NCI-H2081 (cell line): ENCODE measurements at places on chromosomes 7 and 10.

- DNase-seq, result no peak
Observed at GRCh38 chr7:131061158-131061557, 266.5 kb upstream of the MKLN1 start.

GRCh38 chr10:56181607-56182006 is 179.5 kb downstream of the ZWINT start:
- no peak for DNase-seq

DNA sequence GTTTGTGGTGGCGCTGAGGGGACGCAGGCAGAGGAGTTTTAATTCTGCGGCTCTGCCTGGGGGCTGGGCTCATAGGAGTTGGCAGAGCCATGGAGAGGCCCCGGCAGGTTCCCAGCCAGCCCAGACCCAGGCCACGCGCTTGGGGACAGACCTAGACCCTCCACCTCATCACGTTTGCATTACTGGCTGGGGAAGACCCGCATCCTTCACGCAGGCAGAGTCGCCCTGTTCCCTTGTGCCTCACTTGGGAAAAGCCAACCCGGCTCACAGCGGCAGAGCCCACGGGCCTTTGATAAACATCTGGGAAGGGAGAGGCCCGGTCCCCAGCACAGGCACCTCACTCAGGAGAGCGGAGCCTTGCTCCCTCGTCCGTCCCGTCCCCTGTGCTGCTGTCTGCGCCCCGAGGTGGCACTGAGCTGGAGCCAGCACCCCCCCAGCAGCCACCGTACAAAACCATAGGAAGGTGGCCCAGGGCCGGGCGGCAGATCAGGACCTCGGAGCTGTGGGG is 112.8 kb downstream of the CYTH3 start:
- DNase-seq, result no peak

DNA sequence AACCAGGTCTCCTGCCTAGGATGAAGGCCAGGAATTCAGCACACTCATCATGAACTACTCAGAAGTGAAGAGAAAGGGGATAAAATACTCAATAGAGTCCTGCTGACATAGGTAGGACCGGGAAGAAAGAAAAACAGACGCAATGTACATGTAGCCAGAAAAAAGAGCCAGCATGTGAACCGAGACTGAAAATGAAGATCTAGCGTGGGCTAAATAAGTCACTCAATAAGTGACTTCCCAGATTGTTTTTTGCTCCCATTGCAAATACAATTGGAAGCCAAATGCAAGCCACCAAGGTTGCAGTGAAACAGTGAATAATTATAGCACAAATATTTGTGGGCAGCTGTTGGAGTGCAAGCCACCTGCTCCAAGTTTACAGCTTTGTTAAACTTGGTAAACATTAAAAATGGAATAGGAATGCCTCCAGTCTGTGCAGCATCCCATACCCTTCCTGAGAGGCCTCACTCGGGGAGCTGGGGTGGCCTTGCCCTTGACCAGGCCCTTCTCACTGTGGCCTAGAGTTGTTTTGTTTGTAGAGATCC is 34.7 kb upstream of the HPS1 start:
- no peak for DNase-seq

- no peak for DNase-seq
Observed at GRCh38 chr7:147809786-147810185, 780.8 kb upstream of the C7orf33 start.

DNA sequence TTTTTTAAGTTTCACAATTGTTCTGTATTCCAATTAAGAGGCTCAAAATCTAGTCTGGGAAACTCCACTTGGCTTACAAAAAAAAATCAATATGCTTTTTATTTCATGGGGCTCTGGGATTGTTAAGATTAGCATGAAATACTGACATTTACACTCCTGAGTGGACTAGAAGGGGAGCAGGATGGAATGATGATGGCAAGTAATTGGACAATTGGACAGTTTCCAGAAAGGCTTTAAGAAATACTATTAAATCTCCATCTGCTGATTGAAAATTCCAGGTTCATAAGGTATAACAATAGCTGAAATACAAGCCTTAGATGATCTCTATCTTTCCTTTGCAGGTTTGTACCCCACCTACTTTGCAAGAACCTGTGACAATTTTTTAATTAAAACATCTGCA is 184.4 kb downstream of the LRRTM3 start:
- DNase-seq, result peak; percentile 62
